ENCODE measurements at places on chromosomes 6 and 20.

DNA sequence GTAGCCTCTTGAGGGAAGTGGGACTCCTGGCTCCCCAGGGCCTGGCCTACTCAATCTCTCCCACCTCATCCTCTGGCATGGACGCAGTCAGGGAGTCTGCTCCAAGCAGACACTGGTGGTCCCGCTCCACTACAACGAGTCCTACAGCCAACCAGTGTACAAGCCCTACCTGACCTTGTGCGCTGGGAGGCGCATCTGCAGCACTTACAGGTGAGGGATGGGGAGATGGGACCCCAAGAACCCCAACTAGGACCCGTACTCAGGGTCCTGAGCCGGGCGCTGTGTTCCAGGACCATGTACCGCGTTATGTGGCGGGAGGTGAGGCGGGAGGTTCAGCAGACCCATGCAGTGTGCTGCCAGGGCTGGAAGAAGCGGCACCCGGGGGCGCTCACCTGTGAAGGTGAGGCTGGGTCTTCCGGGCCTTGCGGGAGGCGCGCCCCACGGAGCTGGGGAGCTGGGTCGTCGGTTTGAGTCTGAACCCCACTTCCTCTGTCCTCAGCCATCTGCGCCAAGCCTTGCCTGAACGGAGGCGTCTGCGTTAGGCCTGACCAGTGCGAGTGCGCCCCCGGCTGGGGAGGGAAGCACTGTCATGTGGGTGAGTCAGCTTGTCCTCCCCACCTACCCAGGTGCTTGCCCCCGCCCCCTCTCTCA, 2.1 kb downstream of the EGFL8 start:
- DNase-seq, result no peak

- DNase-seq, result no peak
Measured at GRCh38 chr6:32111424-32112066, 2.4 kb upstream of the TNXB start.

- DNase-seq, result no peak
Measured at GRCh38 chr6:149259753-149260152, 57.8 kb upstream of the TAB2 start.

GRCh38 chr6:155316419-155316818, 2.1 kb upstream of the TFB1M start:
- DNase-seq, result no peak

DNA sequence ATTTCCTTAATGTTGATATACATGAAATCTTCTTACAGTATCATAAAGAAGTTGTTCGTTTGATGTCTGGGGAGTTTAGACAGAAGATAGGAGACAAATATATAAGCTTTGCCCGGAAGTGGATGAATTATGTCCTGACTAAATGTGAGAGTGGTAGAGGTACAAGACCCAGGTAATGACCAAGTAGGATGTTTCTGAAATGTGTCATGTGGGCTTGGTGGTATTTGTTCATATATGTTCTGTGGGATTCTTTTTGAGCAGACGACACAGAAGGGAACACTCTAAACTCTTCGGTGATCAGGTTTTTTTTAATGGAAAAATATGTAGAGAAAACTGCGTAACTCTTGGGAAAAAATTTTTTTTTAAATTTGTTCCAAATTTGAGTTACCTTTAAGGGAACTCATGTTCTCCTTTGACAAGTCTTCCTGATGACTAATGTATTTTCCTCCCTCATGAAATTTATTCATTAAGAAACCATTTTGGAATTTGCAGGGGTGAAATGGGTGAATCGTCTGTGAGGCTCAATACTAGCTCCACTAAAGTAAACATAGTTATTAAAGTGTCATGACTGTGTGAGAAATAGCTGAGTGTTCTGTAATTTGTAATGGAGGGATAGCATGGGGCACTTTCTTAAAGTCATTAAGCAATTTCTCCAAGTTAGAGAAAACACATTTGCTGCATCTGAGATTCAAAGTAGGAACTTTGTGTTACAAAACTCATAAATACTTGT, 100.6 kb downstream of the MAP3K4 start:
- peak; percentile 26 for DNase-seq

GRCh38 chr20:54366669-54367344, 108.6 kb upstream of the DOK5 start:
- DNase-seq, result no peak

DNA sequence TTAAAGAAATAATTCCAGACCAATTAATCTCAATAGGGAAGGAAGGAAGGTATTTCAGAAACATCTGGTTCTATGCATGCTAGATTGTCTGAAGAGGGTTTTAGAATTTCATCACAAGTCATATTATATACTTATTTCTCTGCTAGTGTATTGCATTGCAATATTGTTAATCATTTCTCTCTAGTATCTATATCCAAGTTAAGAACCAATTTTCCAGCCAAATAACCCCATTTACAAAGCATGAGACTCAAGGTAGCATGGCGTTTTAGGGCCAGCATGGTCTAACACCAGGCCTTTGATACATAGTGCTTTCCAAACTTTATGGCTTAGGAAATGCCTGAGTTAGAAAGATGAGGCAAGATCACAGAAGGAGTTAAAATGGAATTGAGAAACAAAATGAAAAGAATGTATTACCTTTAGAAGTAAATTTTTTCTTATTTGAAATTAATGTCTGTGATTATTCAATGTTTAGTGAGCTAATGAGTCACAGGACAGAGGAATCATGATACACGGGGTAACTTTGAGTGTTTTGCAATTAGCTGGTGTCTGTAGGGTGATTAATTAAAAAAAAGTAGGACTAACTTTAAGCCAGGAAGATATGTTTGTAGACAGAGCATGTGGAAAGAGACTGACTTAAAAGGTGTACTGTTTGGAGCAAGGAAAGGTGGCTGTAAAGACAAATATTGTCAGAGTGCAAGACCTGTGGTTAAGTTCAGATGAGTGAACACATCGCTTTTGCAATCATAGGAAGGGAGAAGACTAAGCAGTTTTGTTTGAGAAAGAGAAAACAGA, 1006.2 kb upstream of the CITED2 start:
- peak; percentile 74 for DNase-seq

DNA sequence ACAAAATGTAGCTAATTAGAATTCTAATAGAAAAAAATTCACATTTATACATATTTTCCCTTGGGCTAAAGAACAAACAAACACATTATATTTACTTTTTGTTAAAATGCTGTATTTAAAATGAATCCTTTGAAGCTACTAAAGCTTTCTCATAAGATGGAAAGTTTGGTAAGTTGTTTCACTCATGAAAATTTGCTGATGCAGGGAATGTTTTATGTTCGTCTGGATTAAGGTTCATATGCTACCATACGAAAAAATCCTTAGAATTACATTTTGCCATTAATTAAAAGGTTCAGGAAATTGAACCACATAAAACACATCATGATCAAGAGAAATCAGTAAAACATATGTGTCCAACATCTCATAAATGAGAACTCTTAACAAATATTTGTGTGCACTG, 62.2 kb downstream of the SMLR1 start:
- DNase-seq, result no peak

DNA sequence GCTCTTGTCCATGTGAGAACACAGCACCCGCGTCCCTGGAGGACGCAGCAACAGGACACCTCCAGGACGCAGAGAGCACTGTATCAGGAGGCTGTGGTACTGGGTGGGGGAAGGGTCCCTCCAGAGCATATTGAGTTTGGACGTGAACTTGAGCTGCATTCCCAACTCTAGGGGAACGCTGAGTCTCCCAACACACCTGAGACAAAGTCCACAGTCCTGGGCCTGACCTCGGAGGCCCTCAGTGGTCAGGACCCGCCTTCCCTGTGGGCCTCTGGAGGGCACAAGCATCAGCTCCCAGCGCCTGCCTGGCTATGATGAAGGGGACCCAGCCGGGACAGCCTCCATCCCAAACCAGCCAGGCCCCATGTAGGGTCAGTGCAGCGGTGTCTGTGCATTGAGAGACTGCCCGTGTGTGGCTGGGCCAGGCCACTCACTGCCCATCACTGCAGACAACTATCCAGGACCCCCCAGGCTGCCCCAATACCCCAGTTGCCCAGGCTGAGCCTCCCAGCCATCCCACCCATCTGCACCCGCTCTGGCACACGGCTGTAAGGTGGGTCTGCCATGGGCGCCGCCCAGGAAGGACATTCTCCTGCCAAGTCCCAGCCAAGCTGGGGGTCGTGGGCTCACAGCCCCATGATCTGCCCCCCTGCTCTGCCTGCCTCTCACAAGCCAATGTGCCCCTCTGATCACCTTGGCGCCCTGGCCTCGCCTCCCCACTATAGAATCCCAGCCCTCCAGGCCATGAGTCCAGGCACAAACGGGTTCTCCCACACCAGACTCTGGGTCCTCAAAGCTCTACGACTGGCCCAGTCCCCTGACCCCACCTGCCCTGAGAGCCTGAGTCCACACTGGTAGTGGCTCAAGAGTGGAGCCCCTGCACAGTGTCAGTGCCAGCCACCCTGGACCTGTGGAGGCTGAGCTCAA, 115.7 kb downstream of the TAF4 start:
- no peak for DNase-seq

DNA sequence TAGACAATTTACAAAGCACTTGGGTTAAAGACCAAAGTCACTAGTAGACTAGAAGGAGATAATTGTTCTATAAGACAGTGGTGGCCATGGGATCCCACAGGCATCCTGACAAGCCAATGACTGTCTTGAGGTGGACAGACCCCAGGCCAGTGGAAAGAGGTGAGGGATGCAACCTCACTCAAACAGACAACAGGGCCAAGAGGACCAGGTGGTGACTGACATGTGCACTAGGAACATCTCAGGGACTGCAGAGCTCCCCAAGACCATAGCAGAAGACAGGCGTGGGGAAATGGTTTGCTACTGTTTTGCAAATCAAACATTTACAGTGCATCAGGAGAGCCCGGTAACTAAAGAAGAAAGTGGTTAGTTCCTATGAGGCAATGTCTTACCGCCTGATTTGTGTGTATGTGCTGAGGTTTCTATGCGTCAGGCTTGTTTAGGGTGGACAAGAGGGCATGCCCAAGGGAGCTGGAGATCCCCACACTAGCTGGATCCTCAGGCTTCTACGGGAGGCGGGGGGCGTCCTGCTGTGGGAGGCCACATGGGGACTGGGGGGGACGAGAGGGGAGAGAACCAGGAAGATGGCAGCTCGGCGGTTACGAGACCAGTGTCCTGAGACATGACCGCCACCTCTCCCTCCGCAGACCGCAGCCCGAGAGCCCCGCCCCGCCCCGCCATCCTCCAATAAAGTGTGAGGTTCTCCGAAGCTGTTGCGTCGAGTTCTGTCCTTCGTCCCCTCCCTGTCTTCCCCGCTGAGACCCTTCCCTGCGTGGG, 623 bp upstream of the MRPS26 start:
- no peak for DNase-seq

- DNase-seq, result no peak
Measured at GRCh38 chr6:16651871-16652270, 109.4 kb downstream of the ATXN1 start.

GRCh38 chr6:37259191-37259590, 1.2 kb upstream of the TMEM217 start:
- no peak for DNase-seq

- no peak for DNase-seq
Measured at GRCh38 chr6:68635412-68635705, 277 bp downstream of the ADGRB3 start.

- no peak for DNase-seq
Measured at GRCh38 chr20:17775600-17775999, 75.8 kb downstream of the BANF2 start.

- DNase-seq, result no peak
Measured at GRCh38 chr20:33024243-33024560, 7.2 kb upstream of the BPIFB6 start.

DNA sequence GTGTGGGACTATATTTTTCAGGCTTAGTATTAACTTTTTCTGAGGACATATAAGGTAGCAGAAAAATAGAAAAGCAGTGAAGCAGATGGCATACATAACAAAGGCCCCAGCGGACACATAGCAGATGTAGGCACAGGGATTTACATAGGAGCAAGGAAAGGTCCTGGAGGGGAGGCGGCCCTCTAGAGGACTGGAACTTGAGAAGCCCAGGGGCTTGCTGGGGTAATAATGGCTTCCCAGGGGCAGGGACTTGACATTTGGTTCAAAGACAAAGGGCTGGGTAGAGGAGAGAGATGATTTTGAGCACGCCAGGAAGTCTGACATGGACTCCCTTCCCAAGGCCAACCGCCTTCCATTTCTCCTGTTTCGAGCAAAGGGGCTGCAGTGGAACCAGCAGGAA, 31.7 kb upstream of the OSTM1 start:
- no peak for DNase-seq

GRCh38 chr20:38210741-38211140, 45.7 kb upstream of the TGM2 start:
- peak; percentile 43 for DNase-seq

DNA sequence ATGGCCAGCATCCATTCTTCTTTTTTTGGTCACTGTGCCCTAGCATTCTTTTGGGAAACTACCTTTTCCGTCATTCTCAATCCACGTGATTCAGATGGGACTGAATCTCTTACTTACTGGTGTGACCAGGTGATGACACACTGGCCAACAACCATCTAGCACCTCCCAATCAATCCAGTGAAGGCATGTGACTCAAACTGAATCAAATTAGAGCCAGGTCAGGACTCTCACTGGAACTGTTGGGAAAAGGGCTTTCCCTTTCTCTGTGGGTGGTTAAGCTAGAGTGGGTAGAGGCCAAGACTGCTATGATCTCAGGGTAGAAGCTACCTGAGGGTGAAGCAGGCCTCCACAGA, 36.2 kb upstream of the ZMYND8 start:
- DNase-seq, result no peak

GRCh38 chr6:134974370-134974769, 24.5 kb upstream of the ALDH8A1 start:
- no peak for DNase-seq

DNA sequence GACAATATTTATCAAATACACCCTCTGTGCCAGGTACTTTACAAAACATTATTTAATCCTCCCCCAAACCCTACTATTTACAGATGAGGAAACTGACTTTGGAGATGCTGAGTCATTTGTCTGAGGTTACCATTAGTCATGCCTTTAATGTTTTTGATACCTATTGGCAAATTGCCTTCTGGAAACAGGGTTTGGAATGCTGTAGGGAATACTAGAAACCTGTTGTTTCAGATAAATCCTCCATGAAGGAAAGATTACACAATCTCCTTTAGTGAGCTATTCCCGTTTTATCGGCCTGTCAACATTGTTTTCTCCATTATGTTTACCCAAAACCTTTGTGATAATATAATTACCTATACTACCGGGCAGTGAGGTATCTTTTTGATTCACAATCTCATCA, 93.6 kb upstream of the ADGRF1 start:
- peak; percentile 96 for DNase-seq

DNA sequence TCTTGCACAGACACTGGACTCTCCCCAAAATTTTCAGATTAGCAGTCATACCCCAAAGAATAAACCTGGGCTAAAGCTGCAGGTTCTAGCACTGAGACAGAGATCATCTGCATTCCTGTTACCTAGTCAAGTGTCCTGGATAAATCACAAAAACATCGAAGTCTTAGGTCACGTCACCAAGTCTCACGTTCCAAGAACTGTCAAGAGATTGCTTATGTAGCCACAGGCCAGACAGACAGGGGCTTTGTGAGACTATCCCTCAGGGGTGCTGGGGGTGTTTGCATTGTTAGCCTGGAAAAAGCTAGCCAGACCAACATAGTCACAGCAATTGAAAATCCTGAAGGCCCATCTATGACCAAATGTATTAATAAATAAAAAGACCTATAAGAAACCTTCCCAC, 243.1 kb upstream of the PREP start:
- no peak for DNase-seq

- DNase-seq, result no peak
Measured at GRCh38 chr20:20365480-20366161, 2.3 kb upstream of the INSM1 start.

- no peak for DNase-seq
Measured at GRCh38 chr20:3925899-3926638, 36.9 kb downstream of the PANK2 start.

Data from fibroblast of upper back skin (primary cell).